ENCODE measurements at places on chromosomes 4 and X.

GRCh38 chrX:30713061-30713525 is 59.9 kb downstream of the GK start:
- DNase-seq: peak; percentile 25

GRCh38 chr4:44616621-44617020 is 34.8 kb downstream of the YIPF7 start:
- no peak for DNase-seq

- no peak for DNase-seq
These were observed 60.9 kb downstream of the SPATA18 start for GRCh38 chr4:52111995-52112394.

DNA sequence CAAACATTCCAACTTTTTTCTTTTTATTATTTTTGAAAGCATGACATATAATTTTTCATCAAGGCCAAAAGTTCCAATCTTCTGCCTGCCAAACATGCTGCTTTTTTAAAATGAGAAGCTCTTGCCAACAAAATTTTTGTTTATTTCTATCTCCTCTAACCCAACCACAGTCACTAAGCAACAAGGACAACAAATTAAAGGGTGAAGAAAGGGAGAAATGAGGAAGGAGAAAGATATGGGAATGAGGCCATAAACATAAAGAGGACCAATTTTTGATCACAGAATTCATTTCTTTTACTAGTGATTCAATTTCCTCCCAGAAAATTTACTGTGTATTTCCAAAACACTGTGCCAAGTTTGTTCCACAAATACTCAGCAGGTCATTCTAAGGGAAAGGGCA is 537.0 kb upstream of the DIAPH2 start:
- DNase-seq: no peak

DNA sequence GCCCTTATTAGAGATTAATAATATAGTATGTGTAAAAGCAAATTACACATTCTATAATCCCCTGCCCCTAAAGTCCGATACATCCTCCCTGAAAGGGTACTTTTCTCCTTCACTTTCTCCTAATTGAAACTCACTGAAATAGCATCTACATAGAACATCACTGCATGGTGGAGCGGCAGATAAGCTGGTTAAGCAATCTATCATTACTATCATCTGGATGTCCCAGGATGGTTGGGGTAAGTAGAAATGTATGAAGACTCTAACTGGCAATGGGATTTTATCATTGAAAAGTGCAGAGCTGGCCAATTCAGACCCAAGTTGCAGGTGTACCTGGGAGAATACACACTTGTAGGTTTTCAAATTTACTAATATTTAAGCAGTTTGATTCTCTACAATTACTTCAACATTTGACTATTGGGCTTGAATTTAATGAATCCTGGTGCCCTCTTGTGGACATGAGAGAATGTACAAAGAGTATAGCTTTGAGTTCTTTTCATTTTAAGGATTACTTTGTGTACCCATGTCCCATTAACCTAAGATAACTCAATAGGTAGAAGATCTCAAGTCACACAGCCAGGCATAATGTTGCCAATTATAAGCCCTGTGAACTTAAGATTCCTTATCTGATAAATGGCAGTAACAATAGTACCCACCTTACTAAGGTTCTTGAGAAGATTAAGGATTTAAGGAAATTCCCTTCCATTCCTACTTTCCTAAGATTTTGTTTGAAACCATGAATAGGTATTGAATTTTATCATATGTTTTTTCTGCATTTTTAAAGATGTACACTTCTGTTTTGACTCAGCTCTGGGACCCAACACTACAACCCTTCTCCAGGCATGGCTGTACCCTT is 69.8 kb downstream of the SHROOM3 start:
- DNase-seq: no peak

DNA sequence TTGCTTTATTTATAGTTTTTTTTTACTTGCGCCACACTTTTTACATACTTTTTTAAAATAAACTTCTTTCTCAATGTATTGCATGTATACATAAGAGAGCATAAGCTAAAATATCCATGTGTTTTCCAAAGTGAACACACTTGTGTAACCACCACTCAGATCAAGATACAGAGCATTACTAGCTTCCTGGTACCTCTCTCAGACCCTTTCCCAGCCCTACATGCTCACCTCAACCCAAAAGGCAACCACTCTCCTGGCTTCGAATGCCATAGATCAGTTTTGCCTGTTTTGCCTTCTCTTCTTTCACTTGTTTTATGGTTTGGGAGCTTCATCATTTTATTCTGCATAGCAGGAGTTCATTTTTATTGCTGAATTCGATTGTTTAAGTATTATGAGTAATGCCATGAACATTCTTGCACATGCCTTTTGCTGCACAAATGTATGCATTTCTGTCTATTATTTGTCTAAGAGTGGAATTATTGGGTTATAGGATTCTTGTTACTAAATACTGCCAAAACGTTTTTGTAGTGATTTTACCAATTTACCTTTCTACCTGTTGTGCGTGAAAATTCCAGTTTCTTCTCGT is 45.9 kb upstream of the NUDT6 start:
- DNase-seq: peak; percentile 12

- DNase-seq: no peak
These were observed 32.8 kb upstream of the REST start for GRCh38 chr4:56874923-56875322.

DNA sequence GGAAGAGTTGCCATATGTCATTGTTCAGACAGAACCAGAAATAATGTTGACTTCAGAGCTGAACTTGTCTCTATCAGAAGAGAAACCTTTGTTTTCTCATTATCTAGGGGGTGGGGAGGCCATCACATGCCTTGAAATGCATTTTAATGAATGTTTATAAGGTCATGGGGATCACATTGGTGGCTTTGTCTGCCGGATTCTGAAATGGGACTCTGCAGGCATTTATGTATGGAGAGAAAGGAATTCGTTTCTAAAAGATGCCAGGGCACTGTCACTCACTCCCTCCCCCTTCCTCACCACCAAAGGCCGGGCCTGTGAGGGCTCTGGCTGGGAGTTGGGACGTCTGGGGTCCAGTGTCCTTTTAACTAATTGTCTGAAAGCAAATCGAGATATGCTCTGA is 102.2 kb downstream of the MAMLD1 start:
- DNase-seq: no peak

- no peak for DNase-seq
These were observed 932 bp downstream of the GRIA2 start for GRCh38 chr4:157221426-157221894.

GRCh38 chr4:68748181-68748991 is 67.4 kb upstream of the UGT2B10 start:
- DNase-seq: no peak
